ENCODE measurements at places on chromosomes 4 and X. TPM values are rescaled to one million over a fixed set of nuclear protein-coding genes. Genes with fewer than 3 reads are reported as not detected.

ADH7 gene
- not detected for total RNA-seq

DNA sequence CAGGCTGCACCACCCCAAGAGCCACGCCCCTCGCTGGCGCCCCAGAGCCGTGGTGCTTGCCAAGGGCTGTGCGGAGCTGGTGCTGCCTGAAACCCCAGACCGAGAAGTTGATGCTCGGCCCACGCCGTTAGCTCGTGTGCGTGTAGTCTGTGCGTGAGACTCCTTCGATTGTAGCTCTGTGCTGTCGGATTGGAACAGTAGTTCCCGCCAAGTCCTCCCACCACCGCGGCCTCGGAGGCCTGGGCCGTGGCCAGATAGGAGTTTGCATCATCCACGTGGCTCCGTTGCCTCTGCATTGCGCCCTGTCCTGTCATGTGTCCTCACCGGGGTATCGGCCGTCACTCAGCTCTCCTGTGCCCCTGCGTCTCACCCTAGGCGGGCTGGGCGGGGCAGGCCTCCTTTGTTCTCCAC is 24.2 kb downstream of the TNIP2 start:
- DNase-seq, result no peak

SYN1 gene
- total RNA-seq, result 0.12 TPM

- DNase-seq, result no peak
Observed at GRCh38 chrX:15055146-15055930, 182.1 kb downstream of the MOSPD2 start.

DNA sequence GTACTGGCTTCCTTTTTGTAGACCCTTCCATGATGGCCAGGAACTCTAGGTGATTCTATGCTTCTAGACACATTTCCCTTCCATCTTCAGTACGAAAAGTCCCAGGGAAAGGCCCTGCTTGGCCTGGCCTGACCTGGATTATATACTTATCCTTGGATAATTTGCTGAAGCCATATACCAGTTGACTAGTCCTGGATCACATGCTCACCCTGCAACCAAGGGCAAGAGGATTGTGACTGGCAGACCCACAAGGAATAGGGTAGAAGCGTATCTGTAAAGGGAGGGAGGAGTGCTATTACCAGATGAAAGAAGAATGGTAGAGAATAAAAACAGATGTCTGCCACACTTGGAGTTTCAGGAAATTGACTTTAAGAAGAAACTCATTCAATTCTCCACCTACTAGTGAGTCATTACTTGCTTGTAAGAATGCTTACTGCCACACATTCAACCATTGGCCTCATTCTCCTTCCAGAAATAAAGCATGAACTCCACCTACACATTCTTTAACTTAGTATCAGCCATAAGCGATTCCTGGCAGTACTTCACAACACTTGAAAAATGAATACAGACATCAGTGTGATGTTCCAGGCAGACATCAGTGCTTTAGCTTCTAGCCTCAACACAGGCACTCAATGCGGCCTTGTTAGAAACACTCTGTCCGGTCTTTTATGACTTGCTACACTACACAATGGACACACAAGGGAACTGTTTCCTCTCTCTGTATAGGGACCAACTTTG is 141.8 kb downstream of the CBR4 start:
- DNase-seq, result no peak

- DNase-seq, result no peak
Observed at GRCh38 chr4:129167640-129168260, 71.8 kb downstream of the C4orf33 start.

- DNase-seq, result no peak
Observed at GRCh38 chr4:165680821-165681220, 192.2 kb upstream of the TLL1 start.

DNA sequence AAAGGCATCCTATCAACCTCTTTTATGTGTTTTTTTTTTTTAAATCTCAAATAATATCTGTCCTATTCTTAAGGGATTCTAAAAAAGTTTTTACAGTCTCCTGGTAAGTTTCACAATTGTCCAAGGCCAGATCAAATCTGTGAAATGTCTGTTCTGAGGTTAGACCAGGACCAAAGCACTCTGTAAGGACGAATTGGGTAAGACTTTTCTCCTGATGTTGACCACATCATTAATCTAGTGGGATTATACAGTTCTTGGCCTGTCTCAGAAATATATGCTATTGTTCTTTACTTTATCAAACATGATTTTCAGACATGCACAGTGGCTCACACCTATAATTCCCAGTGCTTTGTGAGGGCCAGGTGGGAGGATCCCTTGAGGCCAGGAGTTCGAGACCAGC is 45.8 kb upstream of the TMEM131L start:
- DNase-seq, result no peak

GRCh38 chrX:120726294-120726693 is 96.4 kb upstream of the C1GALT1C1 start:
- no peak for DNase-seq

DNA sequence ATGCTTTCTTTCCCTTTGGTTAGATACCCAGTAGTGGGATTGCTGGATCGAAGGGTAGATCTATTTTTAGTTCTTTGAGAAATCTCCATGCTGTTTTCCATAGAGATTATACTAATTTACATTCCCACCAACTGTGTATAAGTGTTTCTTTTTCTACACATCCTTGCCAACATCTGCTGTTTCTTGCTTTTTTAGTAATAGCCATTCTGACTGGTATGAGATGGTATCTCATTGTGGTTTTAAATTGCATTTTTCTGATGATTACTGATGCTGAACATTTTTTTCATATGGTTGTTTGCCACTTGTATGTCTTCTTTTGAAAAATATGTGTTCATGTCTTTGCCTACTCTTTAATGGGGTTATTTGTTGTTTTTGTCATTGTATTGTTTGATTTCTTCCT is 6.6 kb upstream of the AGA start:
- no peak for DNase-seq

RBM41 gene
- total RNA-seq, result 11.1 TPM

- DNase-seq, result no peak
Observed at GRCh38 chr4:151534195-151534594, 125.2 kb downstream of the FHIP1A start.

- DNase-seq, result no peak
Observed at GRCh38 chr4:3736806-3737205, 29.4 kb upstream of the ADRA2C start.

GPC4 gene
- total RNA-seq, result 0.05 TPM

CD99 gene
- 205 TPM for total RNA-seq

DNA sequence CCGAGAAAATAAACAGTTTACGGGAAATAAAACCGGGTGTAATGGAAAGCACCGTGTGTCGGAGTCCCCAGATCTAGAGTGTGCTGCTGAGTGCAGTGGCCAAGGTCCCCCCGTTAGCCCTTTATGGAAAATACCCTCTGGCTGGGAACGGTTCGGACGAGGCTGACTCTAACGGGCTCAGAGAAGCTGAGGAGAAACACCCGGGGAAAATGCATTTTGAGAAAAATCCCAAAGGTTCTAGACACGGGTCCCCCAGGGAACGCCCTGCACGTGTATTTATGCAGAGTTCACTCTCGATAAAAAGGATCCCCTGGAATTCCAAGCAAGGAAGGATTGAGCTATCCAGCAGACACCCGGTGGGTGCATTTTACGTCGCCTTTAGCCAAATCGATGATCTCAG is 177.2 kb downstream of the CRLF2 start:
- DNase-seq, result no peak

GRCh38 chrX:46694549-46694948 is 64.4 kb downstream of the SLC9A7 start:
- DNase-seq, result no peak

DNA sequence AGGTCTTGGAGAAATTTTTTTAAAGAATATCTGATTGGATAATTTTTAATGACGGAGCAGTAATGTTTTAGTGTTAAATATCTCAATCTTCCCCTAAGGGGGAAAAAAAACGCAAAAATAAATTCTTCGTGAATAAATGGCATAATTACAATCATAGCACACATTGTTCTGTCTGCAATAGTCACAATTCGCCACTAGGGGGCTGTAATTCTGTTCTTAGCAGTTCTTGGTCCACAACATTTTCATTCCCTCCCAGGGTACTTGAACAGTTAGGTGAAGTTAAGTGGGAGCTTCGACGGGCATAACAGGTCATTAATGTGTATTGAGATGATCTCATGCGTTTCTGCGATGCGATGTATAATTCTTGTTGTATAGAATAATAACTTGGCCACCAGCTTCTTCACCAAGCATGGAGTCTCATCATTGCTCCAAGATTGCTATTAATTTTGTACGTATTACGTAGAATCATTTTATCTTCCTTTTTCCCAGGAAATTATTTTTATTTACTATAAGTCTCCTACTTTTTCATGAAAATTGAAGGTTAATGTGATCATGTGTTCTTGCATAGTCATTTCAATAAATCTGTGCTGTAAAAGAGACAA is 27.2 kb downstream of the HTR2C start:
- DNase-seq, result peak; percentile 16

DNA sequence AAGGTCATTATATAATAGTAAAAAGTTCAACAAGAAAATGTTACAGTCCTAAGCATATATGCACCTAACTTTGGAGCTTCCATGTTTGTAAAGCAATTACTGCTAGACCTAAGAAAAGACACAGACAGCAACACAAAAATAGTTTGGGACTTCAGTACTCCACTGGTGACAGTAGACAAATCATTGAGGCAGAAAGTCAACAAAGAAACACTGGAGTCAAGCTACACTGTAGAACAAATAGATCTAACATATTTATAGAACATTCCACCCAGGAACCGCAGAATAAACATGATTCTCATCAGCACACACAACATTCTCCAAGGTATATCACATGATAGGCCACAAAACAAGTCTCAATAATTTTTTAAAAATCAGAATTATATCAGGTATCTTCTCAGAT is 42.6 kb downstream of the ARFIP1 start:
- DNase-seq, result no peak

DNA sequence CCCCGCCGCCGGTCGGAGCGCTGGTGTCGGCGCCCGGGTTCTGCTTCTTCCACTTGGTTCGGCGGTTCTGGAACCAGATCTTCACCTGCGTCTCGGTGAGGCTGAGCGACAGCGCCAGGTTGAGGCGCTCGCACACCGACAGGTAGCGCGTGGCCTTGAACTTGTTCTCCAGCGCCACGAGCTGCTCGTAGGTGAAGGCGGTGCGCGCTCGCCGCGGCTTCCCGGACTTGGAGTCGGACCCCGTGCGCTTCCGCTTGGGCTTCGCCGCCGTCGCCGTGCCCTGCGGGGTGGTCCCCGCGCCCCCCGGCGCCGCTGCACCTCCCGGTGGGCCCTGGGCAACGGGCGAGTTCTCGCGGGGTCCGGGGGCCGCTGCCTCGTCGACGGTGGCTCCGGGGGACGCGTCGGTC is 3.1 kb downstream of the NKX1-1 start:
- no peak for DNase-seq

GRCh38 chrX:155745792-155746191 is 133.0 kb upstream of the TMLHE start:
- DNase-seq, result no peak

CSAG1 gene
- not detected for total RNA-seq

CHIC2 gene
- 7.2 TPM for total RNA-seq

- DNase-seq, result no peak
Observed at GRCh38 chrX:150062292-150063137, 124.2 kb upstream of the EOLA2 start.

DNA sequence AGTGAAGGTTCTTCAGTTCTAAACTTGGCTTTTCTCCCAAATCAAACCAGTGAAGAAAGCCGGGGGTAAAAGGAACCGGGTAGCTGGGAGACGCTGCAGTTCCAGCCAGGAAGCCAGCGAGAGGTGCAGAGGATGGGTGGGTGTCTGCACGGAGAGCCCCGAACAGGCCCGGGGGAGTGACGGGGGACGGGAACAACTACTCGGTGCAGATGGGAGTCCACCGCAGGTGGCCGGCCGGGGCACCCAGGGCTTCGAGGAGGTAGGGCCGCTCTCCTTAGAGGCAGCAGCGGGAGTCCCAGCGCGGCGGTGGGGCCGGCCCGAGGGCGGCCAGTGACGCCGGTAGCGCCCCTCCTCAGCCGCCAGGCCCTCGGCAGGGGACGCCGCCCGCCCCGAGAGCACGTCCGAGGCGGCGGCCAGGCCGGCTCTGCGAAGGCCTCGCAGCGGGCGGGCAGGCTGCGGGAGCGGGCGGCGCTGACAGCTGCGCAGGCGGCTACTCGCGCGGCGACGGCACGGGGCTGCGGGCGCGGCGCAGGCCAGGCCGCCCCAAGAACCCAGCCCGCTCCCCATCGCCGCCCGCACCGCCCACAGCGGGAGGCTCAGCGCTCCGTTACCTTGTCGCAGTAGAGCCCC is 449 bp downstream of the FBXL5 start:
- peak; percentile 44 for DNase-seq

MUC7 gene
- total RNA-seq, result not detected

GRCh38 chr4:121072224-121073003 is at the start of gene NDNF:
Gene NDNF (minus strand): TSS chr4:121072535. CDS start chr4:121045837, 26,698 bp downstream.
- DNase-seq, result peak; percentile 70

DNA sequence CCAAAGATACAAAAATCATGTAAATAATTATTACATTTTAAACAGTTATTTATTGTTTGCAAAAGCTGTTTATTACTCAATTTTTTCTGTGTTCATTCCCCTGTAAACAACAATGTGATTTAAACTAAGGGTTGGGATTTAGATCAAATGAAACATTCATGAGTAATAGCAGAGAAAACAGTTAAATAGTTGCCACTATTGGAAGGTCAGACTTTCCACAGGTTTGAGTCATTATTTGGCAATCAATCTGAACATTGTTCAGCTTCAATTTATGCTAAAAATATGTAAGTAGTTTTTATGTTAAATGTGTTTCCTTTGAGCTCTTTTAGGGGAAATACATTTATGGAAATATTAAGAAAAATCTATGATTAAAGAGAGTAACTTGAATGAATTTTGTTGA is 144.9 kb downstream of the STIM2 start:
- DNase-seq, result no peak

- DNase-seq, result no peak
Observed at GRCh38 chrX:123425904-123426303, 241.8 kb downstream of the GRIA3 start.

CENPVL1 gene
- not detected for total RNA-seq

DNA sequence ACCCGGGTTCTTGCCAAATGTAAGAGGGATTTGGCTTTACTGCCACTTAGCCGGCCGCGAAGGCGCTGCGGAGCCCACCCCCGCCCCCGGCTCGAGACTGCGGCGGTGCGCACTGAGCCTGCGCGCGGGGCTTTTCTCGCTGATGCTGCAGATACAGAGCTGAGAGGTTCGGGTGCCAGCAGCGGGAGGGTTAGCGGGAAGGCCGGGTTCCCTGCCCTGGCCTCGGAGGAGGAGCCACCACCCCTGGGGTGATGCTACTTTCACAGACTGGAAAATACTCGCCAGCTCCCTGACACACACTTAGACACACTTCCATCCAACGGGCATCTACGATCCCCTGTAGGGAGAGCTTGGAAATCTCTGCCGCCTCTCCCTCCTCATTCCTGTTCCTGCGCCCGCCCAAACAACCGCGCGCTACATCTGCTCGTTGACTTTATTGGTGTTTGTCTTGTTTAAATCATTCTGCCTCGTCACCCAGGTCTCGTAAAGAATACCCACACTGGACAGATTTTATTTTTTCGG is 2.1 kb upstream of the PCDH7 start:
- DNase-seq, result no peak

DNA sequence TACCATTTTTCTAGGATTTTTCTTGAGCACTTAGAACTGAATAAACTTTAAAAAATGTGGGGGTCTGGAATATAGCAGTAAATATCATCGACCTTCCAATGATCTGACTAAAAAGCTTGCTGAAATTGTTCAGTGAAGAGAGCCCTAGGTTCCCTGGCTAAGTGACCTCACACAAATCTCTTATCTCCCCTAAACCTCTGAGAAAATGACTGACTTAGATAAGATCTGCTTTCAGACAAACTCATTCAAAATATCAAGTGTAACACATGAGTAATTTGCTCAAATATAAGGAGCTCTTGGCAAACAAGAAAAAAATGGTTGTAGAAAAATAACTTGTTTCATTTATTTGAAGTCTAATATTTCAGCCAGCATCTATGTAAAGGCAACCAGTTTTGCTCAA is 441.7 kb upstream of the SLIT2 start:
- DNase-seq, result no peak

TRMT10A gene
- 9.2 TPM for total RNA-seq

SPANXN3 gene
- total RNA-seq, result not detected

Data from activated naive CD4-positive, alpha-beta T cell treated with anti-CD3 and anti-CD28 coated beads for 36 hours (primary cell).